ENCODE measurements at places on chromosomes 11 and 22. TPM values are rescaled to one million over a fixed set of nuclear protein-coding genes. Genes with fewer than 3 reads are reported as not detected.

GRCh38 chr22:40237788-40238424 lies 60.2 kb downstream of the TNRC6B start:
- DNase-seq, result no peak

DNA sequence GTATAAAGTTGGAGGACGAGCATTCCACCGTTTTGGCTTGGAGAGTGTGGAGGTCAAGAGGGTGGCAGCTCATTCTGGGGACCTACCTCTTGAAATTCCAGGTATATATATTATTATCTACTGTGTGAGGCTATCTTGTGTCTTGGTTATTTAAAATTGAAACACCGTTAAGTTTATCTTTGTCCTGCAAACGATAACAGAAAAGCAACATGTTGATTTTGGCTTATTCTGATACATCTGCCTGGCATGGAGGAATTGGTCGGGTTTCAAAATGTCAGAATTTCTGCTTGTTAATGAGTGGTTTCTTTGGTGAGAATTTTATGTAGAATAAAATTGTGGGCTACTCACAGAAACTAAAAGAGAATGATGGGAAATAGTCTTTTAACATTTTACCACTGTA lies 54.4 kb downstream of the SVIP start:
- no peak for DNase-seq

- no peak for DNase-seq
Measured at GRCh38 chr11:67400942-67401494, 640 bp downstream of the PPP1CA start.

DNA sequence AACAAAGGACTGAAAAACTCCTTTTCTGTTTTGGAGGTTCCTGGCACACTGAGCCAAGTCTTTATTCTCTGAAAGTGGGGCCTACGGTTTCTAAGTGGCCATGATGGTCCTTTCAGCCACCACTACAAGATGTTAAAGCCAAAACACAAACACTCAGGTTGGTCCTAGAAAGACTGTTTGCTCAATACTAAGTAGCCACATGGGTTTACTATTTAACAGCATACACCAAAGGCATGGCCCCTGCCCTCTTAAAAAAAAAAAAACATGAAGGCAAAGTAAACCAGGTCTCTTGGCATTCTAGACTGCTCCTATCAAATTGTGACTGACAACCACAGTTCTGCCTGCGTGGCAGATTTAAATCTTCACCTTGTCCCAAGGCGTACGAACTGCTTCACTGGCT lies 123.6 kb upstream of the BID start:
- DNase-seq, result no peak

DNA sequence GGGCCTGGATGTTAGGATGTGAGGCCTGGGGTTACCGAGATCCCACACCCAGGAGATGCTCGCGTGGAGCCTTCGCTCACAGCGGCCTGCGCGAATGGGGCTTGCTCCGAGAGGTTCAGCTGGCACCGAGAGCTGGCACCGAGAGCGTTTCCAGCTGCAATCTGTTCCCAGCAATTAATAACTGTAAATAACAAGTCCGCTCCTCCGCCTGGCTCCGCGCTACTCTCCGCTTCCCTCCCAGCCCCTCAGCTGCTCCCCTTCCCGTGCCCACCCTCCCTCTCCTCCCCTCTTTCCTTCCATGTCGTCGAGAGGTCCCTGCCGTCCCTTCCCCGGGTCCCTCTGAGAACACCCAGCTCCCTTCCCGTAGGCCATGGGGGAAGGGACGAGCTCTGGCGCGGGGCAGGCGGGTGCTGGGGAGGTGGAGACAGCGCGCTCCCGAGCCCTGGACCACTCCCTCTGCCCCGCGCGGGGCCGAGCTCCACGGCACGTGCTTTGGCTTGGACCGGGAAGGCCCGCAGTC lies 110.8 kb downstream of the WNT7B start:
- no peak for DNase-seq

DNA sequence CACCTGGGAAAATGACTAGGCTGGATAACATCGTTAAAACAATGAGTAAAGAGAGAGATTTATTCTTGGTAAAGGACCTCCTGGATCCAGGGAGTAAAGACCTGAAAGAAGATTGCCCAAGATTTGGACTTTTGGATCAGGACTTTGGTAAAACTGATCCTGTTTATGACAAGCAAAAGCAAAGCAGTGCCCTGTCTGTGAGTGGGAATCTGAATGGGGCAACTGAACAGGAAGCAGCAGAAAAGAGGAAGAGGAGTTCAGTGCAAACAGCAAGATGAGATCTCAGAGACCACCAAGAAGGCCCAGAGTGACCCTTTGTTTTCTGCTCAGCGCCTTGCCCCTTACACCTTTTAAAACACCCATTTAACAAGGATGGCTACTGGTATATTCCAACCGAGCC lies 122.0 kb downstream of the VPREB1 start:
- no peak for DNase-seq

DNA sequence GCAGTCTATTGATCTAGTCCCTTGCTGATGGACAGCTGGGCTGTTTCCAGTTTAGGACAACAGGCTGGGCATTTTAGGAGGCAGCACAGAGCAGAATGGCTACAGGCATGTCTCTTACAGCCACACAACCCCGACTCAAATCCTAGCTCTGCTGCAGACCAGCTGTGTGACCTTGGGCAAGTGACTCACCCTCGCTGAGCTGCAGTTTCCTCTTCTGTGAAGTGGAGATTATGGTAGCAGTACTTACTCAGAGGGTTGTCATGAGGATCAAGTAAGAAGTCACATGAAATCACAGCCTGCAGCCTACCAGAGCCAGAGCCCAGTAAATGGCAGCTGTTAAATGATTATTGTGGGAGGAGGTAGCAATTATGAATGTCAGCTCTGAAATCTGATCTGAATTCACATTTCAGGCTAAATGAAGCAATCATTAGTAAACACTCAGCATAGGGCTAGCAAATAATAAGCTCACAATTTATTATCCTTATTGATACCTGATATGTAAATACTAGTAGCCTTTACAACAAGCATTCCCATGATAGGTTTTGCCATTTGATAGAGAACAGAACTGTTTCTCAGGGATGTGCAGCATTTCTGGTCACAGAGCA lies 58.9 kb downstream of the MYEOV start:
- DNase-seq, result peak; percentile 4

GRCh38 chr11:76795936-76796441 lies 12.8 kb downstream of the TSKU start:
- no peak for DNase-seq

The TMEM25 gene
- 53.6 TPM for total RNA-seq

Measured in breast epithelium (tissue), 4 donors.